HT-29 (cell line): ENCODE measurements at places on chromosomes 4 and X. TPM values are rescaled to one million over a fixed set of nuclear protein-coding genes. Genes with fewer than 3 reads are reported as not detected.

KDR gene
- not detected in 2 replicates for total RNA-seq

UGT2A1 gene
- not detected in 2 replicates for total RNA-seq

- DNase-seq, result no peak
Measured at GRCh38 chrX:64195862-64196261, 9.6 kb downstream of the AMER1 start.

GRCh38 chr4:61407642-61408618, 207.8 kb downstream of the ADGRL3 start:
- no peak for DNase-seq

DNA sequence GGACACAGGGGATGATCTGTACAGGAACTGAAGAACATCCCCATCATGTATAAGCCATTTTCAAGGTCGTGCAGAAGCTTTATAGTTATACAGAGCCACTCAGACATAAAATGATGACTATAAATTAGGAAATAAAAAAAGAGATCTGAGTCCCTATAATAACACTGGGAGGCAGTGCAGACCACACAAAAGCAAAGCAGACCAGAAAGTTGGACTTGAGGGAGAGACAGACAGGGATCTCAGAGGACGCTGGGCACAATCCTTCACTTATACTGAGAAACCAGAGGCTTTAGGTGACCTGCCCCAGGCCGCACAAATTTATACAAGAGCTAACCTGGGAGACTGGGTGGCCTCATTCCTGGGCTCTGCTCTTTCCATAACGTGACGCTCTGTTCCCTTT, 70.5 kb downstream of the HADH start:
- DNase-seq, result peak; percentile 44
